Stimulated activated CD8-positive, alpha-beta memory T cell treated with anti-CD3 and anti-CD28 coated beads, Interleukin-12 subunit alpha, Interleukin-12 subunit beta, amount 100 ng/mL, for 1 hour (primary cell): ENCODE measurements at places on chromosomes 1 and 21.

DNA sequence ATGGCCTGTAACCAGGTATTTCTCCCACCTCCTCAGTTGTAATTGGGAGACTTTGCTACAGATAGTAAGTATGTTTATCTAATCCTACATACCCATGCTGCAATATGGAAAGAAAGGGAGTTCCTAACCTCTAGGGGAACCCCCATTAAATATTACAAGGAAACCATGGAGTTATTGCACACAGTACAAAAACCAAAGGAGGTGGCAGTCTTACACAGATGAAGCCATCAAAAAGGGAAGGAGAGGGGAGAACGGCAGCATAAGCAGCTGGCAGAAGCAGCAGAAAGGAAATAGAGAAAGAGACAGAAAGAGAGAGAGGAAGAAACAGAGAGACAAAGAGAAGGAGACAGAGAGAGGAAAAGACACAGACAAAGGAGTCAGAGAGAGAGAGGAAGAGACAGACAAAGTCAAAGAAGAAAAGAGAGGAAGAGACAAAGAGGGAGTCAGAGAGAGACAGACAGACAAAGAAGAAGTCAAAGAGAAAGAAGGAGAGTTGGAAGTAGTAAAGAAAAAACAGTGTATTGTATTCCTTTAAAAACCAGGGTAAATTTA, 142.9 kb downstream of the FASLG start:
- DNase-seq: no peak

GRCh38 chr1:11948822-11949458, 14.4 kb downstream of the PLOD1 start:
- DNase-seq: no peak

GRCh38 chr1:116498789-116499628, 71.8 kb downstream of the CD58 start:
- DNase-seq: no peak

DNA sequence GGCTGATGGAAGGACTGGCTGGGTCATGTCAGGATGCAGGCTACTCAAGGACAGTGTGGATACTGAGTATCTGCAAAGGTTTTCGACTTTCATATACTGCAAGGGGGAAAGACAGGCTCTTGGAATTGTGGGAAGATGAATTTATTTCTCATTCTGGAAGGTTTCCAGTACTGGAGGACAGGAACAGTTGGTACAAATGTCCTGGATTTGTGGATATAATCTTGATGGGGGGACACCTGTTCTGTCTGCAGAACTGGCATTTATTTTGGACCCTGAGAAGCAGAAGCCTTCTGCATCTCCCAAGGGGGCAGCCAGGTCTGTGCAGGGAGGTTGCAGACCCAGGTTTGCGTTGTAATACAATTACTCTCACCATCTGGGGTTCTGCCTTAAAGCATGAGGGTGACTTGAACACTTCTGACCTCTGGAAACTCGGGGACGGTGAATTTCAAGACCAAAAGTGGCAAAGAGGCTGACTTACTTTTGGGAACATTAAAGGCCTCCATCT, 65.8 kb downstream of the NOS1AP start:
- no peak for DNase-seq

DNA sequence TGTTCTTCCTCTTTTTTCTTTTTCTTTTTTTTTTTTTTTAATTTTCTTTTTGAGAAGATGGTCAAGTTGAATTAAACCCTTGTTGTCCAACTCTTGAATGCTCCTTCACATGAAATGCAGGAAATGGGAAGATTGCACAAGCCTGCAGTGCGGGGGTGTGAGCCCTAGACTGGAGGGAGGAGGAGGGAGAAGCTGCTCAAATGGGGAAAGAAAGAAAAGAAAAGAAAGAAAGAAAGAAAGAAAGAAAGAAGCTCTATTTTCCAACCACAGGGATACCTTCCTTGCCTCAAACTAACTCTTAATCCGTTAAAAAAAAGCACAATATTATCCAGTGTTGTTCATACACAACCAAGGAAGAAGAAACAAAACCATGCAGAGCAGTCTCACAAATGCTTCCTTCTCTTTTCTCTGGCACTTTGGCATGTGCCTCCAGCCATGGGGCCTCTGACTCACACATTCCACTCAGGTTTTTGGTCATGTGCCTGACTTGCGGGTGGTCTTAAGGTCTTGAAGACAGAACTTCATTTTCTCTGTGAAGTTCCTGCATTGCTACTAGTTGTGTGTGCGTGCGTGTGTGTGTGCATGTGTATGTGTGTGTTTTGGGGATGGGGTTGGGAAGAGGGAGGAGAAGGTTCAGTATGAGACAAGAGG, 276.1 kb downstream of the RPS6KC1 start:
- DNase-seq: no peak
